Cardiac muscle cell (in vitro differentiated cells and primary cell): ENCODE measurements at places on chromosomes 5 and 9. TPM values are rescaled to one million over a fixed set of nuclear protein-coding genes. Genes with fewer than 3 reads are reported as not detected.

GRCh38 chr5:137497396-137498290, 1.5 kb downstream of the SPOCK1 start:
- H3K36me3 ChIP-seq: no peaks in the 10 kb centered on the region
- peaks cover 63% of the 10 kb centered on the region for H3K27me3 ChIP-seq
- no peak for DNase-seq

DNA sequence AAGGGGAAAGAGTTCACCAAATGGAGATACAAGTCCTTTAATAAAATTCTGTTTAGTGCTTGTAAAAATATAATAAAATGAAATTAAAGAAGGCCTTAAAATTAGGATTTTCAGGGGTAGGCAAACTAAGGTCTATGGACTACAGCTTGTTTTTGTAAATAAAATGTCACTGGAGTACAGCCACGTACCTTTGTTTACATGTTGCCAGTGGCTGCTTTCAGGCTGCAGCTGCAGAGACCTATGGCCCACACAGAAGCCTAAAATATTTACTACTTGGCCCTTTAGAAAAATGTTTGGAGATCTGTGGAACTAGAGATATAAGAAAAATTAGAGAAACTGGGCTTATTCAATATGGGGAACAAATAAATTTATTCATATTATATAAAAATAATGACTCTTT, 122.8 kb downstream of the RPS23 start:
- H3K4me1 ChIP-seq: no peaks in the 10 kb centered on the region
- no peak for DNase-seq
- no peaks in the 10 kb centered on the region for H3K36me3 ChIP-seq
- H3K27ac ChIP-seq: no peak overlapping the region
- no peak overlapping the region for H3K4me3 ChIP-seq

GRCh38 chr5:171031977-171032376, 170.2 kb downstream of the RANBP17 start:
- no peak overlapping the region for H3K27ac ChIP-seq
- DNase-seq: no peak
- no peak overlapping the region for H3K4me3 ChIP-seq
- no peaks in the 10 kb centered on the region for H3K27me3 ChIP-seq
- no peaks in the 10 kb centered on the region for H3K4me1 ChIP-seq
- H3K36me3 ChIP-seq: no peaks in the 10 kb centered on the region

- no peaks in the 10 kb centered on the region for H3K36me3 ChIP-seq
- H3K4me1 ChIP-seq: no peaks in the 10 kb centered on the region
- H3K27me3 ChIP-seq: no peaks in the 10 kb centered on the region
- no peak for DNase-seq
Observed at GRCh38 chr5:72785801-72786200, 30.7 kb upstream of the TNPO1 start.

DNA sequence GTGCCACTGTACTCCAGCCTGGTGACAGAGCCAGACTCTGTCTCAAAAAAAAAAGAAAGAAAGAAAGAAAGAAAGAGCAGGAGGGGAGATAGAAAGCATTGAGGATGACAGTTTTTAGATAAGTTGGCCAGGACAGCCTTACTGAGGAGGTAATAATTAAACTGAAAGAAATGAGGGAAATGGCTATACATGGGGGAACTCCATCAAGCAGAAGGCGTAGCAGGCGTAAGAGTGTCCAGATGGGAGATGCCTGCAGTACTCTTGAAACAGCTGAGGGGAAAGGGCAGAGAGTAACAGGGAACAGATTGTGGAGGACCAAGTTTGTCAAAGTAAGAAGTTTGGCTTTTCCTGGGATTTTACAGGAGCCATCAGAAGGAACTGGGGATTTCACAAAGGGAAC, 57.5 kb downstream of the HMGCS1 start:
- H3K4me3 ChIP-seq: no peak overlapping the region
- no peak for DNase-seq
- no peaks in the 10 kb centered on the region for H3K27me3 ChIP-seq
- no peak overlapping the region for H3K27ac ChIP-seq
- H3K4me1 ChIP-seq: no peaks in the 10 kb centered on the region

- peak; percentile 11 for DNase-seq
- no peaks in the 10 kb centered on the region for H3K36me3 ChIP-seq
- H3K4me3 ChIP-seq: no peak overlapping the region
Observed at GRCh38 chr5:79560771-79561524, 47.0 kb upstream of the HOMER1 start.

DNA sequence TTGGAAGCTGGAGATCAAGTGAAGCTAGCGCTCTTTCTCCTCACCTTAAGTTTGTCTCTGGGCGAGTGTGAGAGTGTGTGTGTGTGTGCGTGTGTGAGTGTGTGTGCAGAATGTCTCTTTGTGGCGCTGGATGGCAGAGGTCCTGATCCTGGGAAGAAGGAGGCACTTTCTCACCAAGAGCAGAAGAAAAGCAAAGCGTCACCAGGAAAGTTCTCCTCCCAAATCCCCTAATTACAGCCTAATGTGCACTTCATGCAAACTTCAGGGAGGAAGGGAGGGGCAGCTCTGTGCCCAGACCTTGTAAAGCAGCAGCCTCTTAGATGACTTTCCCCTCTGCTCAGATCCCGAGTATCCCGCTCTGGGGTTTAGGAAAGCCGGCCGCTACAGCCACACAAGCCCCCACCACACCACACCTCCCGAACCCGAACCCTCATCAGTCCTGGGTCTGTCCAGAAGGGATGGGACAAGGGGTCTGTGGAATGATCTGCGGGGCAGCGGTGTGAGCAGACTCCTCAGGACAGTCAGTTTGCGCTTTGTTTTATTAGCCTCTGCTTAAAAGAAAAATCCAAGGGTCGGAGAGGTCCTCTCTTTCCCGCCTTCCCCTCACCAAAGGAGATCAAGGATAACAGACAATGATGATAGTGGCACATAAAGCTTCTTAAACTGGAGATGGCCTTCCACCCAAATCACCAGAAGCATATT, at the start of gene HAPLN1:
TSS of gene HAPLN1 (minus strand) at position 20 of the 702 bp plus-strand sequence. CDS start 47,332 bp downstream, outside the sequence.
- H3K27ac ChIP-seq: peak within 1 kb of the TSS; percentile 68
- H3K27me3 ChIP-seq: no peaks in the 10 kb centered on the region
- peak; percentile 51 for DNase-seq
- H3K36me3 ChIP-seq: no peaks in the 10 kb centered on the region

DNA sequence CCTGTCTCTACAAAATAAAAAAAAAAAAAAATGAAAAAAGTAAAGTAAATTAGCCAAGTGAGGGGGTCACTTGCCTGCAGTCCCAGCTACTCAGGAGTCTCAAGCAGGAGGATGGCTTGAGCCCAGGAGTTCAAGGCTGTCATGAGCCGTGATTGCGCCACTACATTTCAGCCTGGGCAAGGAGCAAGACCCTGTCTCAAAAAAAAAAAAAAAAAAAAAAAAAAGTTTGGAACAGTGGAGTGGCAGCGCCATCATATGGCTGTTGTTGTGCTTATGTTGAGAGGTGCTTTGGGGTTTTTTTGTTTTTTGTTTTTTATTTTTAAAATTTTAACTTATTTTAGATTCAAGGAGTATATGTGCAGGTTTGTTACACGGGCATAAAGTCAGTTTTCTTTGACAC, 3.6 kb downstream of the BRIX1 start:
- no peak for DNase-seq
- H3K4me3 ChIP-seq: no peak overlapping the region
- H3K27ac ChIP-seq: no peak overlapping the region
- H3K4me1 ChIP-seq: peaks cover 9% of the 10 kb centered on the region
- H3K36me3 ChIP-seq: peaks cover 42% of the 10 kb centered on the region
- no peaks in the 10 kb centered on the region for H3K27me3 ChIP-seq

- peaks cover 50% of the 10 kb centered on the region for H3K27me3 ChIP-seq
- H3K4me1 ChIP-seq: no peaks in the 10 kb centered on the region
- H3K27ac ChIP-seq: no peak overlapping the region
- DNase-seq: no peak
- no peak overlapping the region for H3K4me3 ChIP-seq
- no peaks in the 10 kb centered on the region for H3K36me3 ChIP-seq
Observed at GRCh38 chr9:212297-212696, 2.4 kb upstream of the DOCK8 start.

GRCh38 chr5:157598350-157598936, 22.9 kb upstream of the ADAM19 start:
- H3K4me3 ChIP-seq: no peak overlapping the region
- no peak overlapping the region for H3K27ac ChIP-seq
- no peaks in the 10 kb centered on the region for H3K27me3 ChIP-seq
- no peaks in the 10 kb centered on the region for H3K36me3 ChIP-seq
- no peaks in the 10 kb centered on the region for H3K4me1 ChIP-seq
- DNase-seq: no peak

- peak; percentile 78 for DNase-seq
- no peak within 1 kb of the TSS for H3K27ac ChIP-seq
- H3K27me3 ChIP-seq: no peaks in the 10 kb centered on the region
- H3K4me1 ChIP-seq: peaks cover 9% of the 10 kb centered on the region
Observed at GRCh38 chr5:177446200-177447065, at the start of gene PRR7. PRR7 (plus strand) TSS chr5:177446814; CDS start chr5:177455068, 8,254 bp downstream.

PCDHA2 gene
- 4.5 and 5.1 TPM in 2 replicates for total RNA-seq
